ENCODE measurements at places on chromosomes 6 and 20.

DNA sequence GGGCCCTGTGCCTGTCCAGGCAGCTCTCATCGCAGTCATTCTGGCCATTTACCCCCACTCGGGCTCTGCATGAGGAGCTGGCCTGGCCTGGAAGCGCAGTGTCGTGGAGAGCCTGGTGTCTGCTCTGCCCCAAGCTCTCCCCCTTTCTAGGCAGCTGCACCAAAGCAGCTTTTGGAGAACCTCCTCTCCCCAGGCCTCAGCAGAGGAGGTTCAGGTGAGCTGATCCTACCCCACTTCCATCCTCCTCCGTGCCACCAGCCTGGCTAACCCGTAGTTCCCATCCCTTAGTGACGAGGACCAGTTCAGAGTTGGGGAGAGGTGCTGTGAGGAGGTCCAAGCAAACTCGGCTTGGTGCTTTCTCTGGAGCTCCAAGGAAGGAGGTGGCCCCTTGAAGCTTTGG is 30.5 kb upstream of the PHACTR3 start:
- DNase-seq: no peak
- peaks cover 36% of the 10 kb centered on the region for H3K27me3 ChIP-seq
- H3K27ac ChIP-seq: no peak overlapping the region
- no peaks in the 10 kb centered on the region for H3K36me3 ChIP-seq

- H3K4me3 ChIP-seq: no peak overlapping the region
- no peak overlapping the region for H3K27ac ChIP-seq
- no peaks in the 10 kb centered on the region for H3K4me1 ChIP-seq
- peaks cover 3% of the 10 kb centered on the region for H3K27me3 ChIP-seq
- no peak for DNase-seq
- H3K36me3 ChIP-seq: no peaks in the 10 kb centered on the region
Observed at GRCh38 chr20:23320317-23320716, 30.3 kb upstream of the NXT1 start.

DNA sequence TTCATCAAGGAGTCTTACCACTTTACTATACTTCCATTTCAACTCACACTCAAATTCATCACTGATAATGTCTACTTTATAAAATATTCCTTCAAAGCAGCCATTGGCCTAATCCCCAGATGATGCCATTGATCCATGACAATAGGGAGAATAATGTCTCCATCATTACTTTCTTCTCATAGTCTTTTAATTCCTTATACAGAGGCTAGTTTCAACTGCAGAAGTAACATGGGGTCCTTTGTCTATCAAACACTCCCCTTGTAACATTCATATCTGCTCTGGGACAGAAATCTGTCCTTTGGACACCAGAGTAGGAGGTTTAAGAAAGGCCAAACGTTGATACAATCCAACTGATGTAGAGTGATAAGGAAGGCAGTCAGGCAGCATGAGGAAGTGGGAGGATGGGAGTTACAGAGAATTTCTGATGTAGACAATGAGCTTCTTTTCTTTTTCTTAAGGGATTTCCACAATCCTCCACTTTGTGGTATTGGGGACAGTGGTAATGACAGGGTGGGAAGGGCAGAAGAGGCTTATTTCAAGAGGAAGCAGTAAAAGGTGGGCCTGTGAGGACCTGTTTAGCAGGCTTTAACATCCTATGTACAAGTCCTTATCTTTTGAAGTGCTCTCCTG is 18.9 kb upstream of the HLA-DOA start:
- no peaks in the 10 kb centered on the region for H3K36me3 ChIP-seq
- DNase-seq: no peak
- no peak overlapping the region for H3K4me3 ChIP-seq
- no peak overlapping the region for H3K27ac ChIP-seq
- H3K4me1 ChIP-seq: peaks cover 17% of the 10 kb centered on the region
- peaks cover 22% of the 10 kb centered on the region for H3K27me3 ChIP-seq

DNA sequence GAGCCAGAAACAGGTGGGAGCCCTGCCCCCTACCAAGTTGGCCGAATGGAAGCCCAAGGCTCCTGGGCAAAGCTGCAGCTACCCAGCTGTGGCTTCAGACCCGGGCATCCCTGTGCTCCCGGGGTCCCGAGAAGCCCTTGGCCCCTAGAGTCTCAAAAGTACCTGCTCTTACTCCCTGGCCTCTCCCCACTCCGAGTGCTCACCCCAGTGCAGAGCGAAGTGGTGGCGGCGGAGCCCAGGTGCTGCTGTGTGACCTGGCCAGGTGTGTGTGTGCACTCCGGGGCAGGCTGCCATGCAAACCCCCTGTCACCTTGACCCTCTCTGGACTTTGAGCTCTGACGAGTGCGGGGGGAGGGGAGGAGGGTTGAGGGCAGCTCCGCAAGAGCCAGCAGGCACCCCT is 493.8 kb upstream of the MANEA start:
- DNase-seq: no peak
- H3K4me3 ChIP-seq: no peak overlapping the region
- no peak overlapping the region for H3K27ac ChIP-seq

- H3K4me3 ChIP-seq: no peak overlapping the region
- H3K36me3 ChIP-seq: no peaks in the 10 kb centered on the region
- no peaks in the 10 kb centered on the region for H3K27me3 ChIP-seq
- no peak for DNase-seq
Observed at GRCh38 chr6:102742754-102743356, 1349.3 kb downstream of the GRIK2 start.

DNA sequence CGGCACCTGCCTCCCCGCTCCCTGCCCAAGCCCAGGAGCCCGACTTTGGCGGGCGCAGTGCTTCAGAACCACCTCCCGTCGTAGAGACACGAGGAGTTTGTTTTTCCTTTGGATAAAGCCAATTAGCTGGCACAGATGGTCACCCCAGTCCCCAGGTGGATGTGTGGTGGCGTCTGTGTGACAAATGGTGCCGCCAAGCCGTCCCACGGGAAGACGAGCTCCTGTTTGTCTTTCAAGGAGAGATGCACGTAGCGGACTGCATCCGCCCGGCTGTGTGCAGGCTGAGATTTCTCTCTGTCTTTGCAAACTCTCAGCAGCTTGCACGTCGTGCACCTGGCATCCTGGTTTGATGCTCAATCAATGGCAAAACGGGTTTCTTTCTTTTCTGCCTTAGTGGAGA is 16.1 kb upstream of the MRGBP start:
- no peak overlapping the region for H3K27ac ChIP-seq
- peaks cover 35% of the 10 kb centered on the region for H3K4me1 ChIP-seq
- no peak overlapping the region for H3K4me3 ChIP-seq

DNA sequence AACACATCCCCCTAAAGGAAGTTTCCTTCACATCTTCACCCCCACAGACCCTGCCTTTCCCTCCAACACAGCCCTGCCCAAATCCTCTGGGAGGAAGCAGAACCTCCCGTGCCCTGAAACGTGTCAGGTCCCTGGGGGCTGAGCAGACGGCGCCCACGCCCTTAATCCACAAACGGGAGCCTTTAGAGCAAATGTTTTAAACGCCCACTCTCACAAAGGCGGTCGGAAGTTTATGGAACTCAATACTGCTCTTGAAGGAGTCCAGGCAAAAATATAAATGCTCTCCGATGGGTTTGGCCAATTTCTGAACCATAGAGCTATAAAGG is 237.1 kb upstream of the AFDN start:
- no peak overlapping the region for H3K27ac ChIP-seq
- no peaks in the 10 kb centered on the region for H3K36me3 ChIP-seq
- H3K27me3 ChIP-seq: peaks cover 7% of the 10 kb centered on the region
- H3K4me3 ChIP-seq: no peak overlapping the region

- no peaks in the 10 kb centered on the region for H3K27me3 ChIP-seq
- no peaks in the 10 kb centered on the region for H3K4me1 ChIP-seq
- H3K4me3 ChIP-seq: no peak overlapping the region
- no peaks in the 10 kb centered on the region for H3K36me3 ChIP-seq
- DNase-seq: no peak
Observed at GRCh38 chr6:37589941-37590340, 90.2 kb upstream of the CCDC167 start.

GRCh38 chr20:2006452-2007361 is 12.8 kb upstream of the PDYN start:
- no peak overlapping the region for H3K27ac ChIP-seq
- H3K27me3 ChIP-seq: peaks cover 4% of the 10 kb centered on the region
- no peaks in the 10 kb centered on the region for H3K4me1 ChIP-seq
- peak; percentile 58 for DNase-seq

- no peaks in the 10 kb centered on the region for H3K36me3 ChIP-seq
- peaks cover 18% of the 10 kb centered on the region for H3K27me3 ChIP-seq
- H3K4me3 ChIP-seq: no peak overlapping the region
- H3K4me1 ChIP-seq: no peaks in the 10 kb centered on the region
- DNase-seq: no peak
- no peak overlapping the region for H3K27ac ChIP-seq
Observed at GRCh38 chr6:116011520-116011919, 49.2 kb downstream of the FRK start.

DNA sequence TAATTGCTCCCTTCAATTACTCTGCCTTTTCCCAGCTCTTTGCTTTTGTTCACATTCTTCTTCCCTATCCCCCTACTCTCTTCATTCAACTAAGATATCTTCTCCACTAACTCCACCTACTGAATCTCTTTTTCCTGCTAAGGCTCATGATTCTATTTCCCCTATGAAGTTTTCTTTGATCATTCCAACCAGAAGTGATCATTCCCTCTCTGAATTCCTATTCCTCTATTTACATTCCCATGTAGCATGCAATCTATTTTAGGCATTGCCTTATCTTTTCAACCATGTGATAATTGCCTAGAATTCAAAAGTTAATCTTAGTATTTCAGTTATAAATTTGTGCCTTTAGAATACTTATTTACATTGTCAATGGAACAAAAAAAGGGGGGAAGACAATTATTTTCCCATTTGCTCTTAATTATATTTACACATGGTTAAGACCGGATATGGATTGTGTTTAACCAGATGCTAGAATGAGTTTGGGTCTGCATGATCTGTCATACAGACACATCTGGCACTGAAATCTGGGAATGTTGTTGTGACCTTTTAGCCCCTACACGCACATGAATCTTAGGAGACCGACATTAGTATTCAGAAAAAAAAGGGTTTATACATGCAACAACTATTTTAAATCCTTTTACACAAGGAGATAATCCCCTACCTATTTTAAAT is 20.8 kb downstream of the MOXD1 start:
- H3K4me1 ChIP-seq: no peaks in the 10 kb centered on the region
- H3K27ac ChIP-seq: no peak overlapping the region
- no peak for DNase-seq
- H3K4me3 ChIP-seq: no peak overlapping the region

GRCh38 chr6:137136065-137136464 is 37.4 kb downstream of the IL22RA2 start:
- no peak overlapping the region for H3K4me3 ChIP-seq
- no peak for DNase-seq

- peaks cover 13% of the 10 kb centered on the region for H3K4me1 ChIP-seq
- no peak overlapping the region for H3K4me3 ChIP-seq
- peaks cover 1% of the 10 kb centered on the region for H3K36me3 ChIP-seq
- no peak overlapping the region for H3K27ac ChIP-seq
- peaks cover 35% of the 10 kb centered on the region for H3K27me3 ChIP-seq
Observed at GRCh38 chr6:32444433-32444832, 4.7 kb downstream of the HLA-DRA start.

DNA sequence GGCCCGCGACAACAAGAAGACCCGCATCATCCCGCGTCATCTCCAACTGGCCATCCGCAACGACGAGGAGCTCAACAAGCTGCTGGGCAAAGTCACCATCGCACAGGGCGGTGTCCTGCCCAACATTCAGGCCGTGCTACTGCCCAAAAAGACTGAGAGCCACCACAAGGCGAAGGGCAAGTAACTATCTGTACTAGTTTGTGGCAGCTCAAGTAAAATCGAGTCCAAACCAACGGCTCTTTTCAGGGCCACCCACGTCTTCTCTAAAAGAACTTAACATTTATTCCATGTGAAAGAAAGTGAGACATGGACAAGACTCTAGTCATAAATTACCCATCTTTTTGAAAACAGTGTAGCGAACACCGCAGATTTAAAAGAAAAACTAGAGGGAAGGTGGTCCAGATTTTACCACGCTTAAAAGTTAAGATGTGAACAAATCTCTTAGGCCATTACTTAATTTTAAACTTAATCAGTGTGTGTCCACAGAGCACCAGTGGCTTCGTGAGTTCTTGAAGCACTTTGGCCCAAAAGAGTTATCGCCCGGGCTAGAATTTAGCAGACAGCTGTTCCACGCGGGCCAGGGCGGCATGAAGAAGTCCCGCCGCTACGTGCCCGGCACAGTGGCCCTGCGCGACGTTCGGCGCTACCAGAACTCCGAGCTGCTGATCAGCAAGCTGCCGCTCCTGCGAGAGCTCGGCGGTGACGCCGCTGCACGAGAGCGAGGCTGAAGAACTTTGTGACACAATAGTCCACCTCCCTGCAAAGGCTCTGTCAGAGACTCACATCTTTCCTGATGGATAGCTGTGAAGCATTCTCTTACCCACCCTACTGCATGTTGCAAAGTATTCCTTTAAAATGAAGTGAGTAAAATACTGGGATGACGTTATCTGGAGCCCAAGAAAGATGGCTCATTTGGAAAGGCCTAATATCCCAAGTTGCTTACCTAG is 113.9 kb upstream of the PRSS16 start:
- DNase-seq: peak; percentile 86
- H3K4me1 ChIP-seq: peaks cover 69% of the 10 kb centered on the region
- H3K36me3 ChIP-seq: peaks cover 12% of the 10 kb centered on the region
- H3K4me3 ChIP-seq: no peak overlapping the region
- H3K27me3 ChIP-seq: no peaks in the 10 kb centered on the region
- no peak overlapping the region for H3K27ac ChIP-seq

DNA sequence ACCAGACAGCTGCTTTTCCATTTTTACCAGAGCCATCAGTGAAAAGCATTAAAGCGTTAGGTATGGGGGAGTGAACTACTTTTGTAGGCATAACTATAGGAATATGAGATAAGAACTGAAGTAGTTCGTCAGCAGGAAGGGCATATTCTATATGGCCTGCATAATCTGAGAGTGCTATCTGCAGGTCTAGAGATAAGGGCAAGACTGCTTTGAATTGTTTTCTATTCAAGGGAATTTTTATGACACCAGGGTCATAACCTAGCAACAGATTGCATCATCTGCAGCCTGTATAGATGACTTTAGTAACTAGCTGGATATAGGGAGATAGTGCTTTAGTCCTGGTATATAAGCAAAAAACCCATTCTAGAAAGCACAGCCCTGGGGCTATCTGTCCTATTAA is 437.3 kb upstream of the HTR1E start:
- no peak for DNase-seq
- H3K27ac ChIP-seq: no peak overlapping the region
- H3K27me3 ChIP-seq: no peaks in the 10 kb centered on the region
- H3K4me1 ChIP-seq: no peaks in the 10 kb centered on the region
- no peaks in the 10 kb centered on the region for H3K36me3 ChIP-seq
- H3K4me3 ChIP-seq: no peak overlapping the region

DNA sequence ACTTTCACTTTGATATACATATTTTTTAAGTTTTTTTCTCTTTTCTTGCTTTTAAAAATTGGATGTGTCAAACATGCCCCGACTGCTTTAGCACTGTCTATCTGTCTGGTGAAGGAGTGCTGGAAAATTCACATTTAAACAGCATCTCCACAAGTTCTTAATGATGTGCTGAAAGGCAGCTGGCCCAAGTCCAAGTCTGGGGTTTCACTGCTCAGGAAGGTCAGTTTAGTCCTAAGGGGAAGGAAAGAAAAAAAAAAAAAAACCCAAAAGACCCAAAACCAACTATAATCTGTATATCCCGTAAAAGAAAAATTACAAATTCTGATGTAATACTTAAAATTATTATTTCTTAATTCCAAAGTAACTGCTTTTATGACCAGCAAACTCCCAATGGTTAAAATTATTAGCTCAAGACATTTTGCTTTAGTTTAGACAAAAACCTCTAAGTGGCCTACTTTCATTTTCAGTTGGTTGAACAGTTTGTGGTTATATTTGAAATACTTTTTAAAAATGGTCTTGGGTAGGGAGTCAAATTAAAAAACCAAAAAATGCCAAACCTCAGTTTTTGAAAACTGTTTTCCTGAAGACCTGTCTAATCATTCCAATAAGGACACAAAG is 79.5 kb upstream of the PREP start:
- DNase-seq: no peak
- H3K27ac ChIP-seq: peak overlapping the region; percentile 82
- H3K27me3 ChIP-seq: peaks cover 4% of the 10 kb centered on the region
- H3K36me3 ChIP-seq: peaks cover 2% of the 10 kb centered on the region
- peaks cover 37% of the 10 kb centered on the region for H3K4me1 ChIP-seq
- H3K4me3 ChIP-seq: peak overlapping the region; percentile 30
